Activated naive CD4-positive, alpha-beta T cell treated with anti-CD3 and anti-CD28 coated beads, Interleukin-2, amount 10 ng/mL, durations not matched to agents 7 days and 5 days (primary cell): ENCODE measurements at places on chromosomes 4 and X.

GRCh38 chr4:113181289-113182007 is 132.0 kb downstream of the ANK2 start:
- no peaks in the 10 kb centered on the region for H3K36me3 ChIP-seq
- no peaks in the 10 kb centered on the region for H3K27me3 ChIP-seq
- no peak for DNase-seq
- H3K4me3 ChIP-seq: no peak overlapping the region
- H3K27ac ChIP-seq: no peak overlapping the region

DNA sequence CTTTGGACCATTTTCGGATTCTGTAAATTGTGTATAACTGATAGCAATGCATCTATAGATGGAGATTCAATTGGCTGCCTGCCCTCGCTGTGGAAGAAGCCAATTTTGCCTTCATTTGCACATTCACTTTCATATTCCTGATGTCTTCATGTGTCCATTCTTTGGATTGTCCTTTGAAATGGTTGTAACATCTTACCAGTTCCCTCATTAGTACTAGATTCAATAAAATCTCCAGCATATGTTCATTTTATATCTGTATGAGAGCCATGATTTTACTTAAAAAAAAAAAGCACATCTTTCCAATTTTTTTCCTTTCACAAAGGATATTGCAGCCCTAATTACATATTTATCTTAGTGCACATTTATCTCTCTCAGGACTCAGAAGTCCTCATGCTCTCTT is 61.7 kb downstream of the BEND2 start:
- H3K27me3 ChIP-seq: no peaks in the 10 kb centered on the region
- H3K4me1 ChIP-seq: no peaks in the 10 kb centered on the region
- no peak for DNase-seq

- H3K27me3 ChIP-seq: peaks cover 52% of the 10 kb centered on the region
- no peaks in the 10 kb centered on the region for H3K4me1 ChIP-seq
- no peaks in the 10 kb centered on the region for H3K36me3 ChIP-seq
- H3K27ac ChIP-seq: no peak overlapping the region
- no peak overlapping the region for H3K4me3 ChIP-seq
- no peak for DNase-seq
These were observed 892 bp downstream of the IL1RAPL2 start for GRCh38 chrX:104566681-104567501.

DNA sequence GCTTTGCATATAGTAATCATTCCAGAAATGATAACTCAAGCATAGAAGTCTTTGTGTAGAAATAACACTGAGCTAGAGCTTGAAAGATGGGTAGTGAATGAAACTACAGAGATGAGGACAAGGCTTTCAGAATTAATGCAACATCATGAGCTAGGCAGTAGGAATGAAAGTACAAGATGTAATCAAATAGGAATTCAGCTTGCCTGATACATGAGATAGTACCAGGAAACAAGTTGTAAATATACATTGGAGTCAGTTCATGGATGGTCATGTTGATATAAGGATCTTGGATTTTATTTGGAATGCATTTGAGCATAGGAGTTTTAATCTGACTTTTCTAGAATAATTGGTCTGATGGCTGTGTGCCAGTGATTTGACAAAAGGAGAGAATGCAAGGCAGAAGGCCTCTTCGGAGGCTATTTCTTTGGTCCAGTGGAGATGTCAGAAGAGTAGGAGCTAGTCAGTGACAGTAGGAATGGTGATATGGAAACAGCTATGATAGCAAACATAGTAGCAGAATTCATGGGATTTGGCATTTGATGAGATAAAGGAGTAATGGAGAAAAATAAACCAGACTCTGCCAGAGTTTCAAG is 206.4 kb upstream of the PACRGL start:
- no peak for DNase-seq
- no peak overlapping the region for H3K4me3 ChIP-seq
- no peak overlapping the region for H3K27ac ChIP-seq
- H3K27me3 ChIP-seq: no peaks in the 10 kb centered on the region
- no peaks in the 10 kb centered on the region for H3K4me1 ChIP-seq
- H3K36me3 ChIP-seq: no peaks in the 10 kb centered on the region

DNA sequence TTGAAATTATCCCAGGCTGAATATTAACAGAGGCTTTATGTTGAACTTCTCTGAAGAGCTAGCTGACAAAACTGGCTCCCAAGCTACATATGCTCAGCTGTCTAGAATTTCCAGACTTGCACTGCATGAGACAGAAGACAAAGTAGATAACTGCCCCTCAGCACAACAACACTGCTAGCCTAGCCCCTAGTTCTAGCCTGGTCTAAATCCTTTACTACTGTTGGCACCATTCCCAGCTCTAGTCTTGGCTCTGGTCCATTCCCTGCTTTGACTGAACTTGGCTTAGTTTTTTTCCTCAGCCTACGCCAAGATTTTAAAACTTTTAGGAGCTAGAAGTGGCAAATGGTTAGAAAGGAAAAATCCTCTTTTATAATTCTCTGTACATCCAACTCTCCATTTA is 7.6 kb upstream of the OPHN1 start:
- H3K4me1 ChIP-seq: peaks cover 12% of the 10 kb centered on the region
- H3K36me3 ChIP-seq: no peaks in the 10 kb centered on the region
- no peak overlapping the region for H3K27ac ChIP-seq
- H3K27me3 ChIP-seq: peaks cover 28% of the 10 kb centered on the region
- DNase-seq: no peak
- H3K4me3 ChIP-seq: no peak overlapping the region

DNA sequence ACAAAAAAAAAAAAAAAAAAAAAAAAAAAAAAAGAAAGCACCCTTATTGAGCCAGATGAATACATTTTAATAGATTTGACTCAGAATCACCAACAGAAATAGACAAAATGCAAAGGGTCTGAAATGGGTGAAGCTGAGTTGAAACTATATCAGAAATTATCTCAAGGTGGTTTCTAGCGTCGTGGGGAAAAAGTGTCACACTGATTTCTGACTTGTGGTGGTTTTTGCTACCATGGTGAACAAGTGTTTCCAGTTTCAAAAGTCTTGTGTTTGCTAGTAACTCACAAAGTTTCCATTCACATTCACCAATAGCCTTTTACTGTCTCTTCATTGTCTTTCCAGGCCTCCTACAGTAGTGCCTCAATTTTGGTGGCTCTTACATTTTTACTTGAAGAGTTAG is 135.5 kb downstream of the ARHGAP24 start:
- H3K27ac ChIP-seq: no peak overlapping the region
- DNase-seq: no peak
- H3K36me3 ChIP-seq: no peaks in the 10 kb centered on the region
- H3K4me1 ChIP-seq: no peaks in the 10 kb centered on the region

- H3K27me3 ChIP-seq: peaks cover 57% of the 10 kb centered on the region
- no peak overlapping the region for H3K4me3 ChIP-seq
- no peak overlapping the region for H3K27ac ChIP-seq
- H3K4me1 ChIP-seq: peaks cover 6% of the 10 kb centered on the region
- no peak for DNase-seq
These were observed 732 bp upstream of the ESX1 start for GRCh38 chrX:104255465-104255864.

- no peak overlapping the region for H3K27ac ChIP-seq
- H3K4me1 ChIP-seq: peaks cover 37% of the 10 kb centered on the region
- no peaks in the 10 kb centered on the region for H3K36me3 ChIP-seq
- peak; percentile 30 for DNase-seq
- H3K27me3 ChIP-seq: peaks cover 17% of the 10 kb centered on the region
These were observed 7.8 kb downstream of the RBM47 start for GRCh38 chr4:40621592-40622512.

DNA sequence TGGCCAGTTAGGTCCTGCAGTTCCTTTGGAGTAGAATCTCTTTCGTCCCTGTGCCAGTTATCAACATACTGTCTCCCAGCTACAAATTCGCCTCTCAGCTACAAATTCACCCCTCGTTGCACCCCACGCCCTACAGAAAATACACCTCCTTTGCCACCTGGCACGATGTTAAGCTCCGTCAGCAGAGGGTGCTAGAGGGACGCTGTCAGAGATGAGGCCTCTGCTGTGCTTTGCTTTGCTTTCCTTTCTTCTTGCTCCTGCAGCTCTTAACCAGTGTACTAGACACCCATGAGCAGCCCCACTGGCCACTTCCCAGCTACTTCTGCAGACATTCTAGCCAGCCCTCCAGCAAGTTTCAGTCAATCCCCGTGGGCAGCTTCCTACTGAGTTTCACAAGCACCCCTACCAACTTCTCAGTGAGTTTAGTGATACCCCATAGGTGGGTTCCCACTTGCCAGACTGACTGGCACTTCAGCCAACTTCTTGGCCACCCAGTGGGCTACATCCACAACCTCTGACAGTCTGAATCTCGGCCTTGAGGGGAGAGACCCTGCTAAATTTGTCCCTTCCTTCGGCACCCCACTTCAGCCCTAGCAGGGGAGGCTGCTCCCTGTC is 21.8 kb downstream of the HAUS3 start:
- peak; percentile 90 for DNase-seq
- H3K4me3 ChIP-seq: no peak overlapping the region
- no peak overlapping the region for H3K27ac ChIP-seq
- peaks cover 4% of the 10 kb centered on the region for H3K27me3 ChIP-seq
- H3K4me1 ChIP-seq: peaks cover 3% of the 10 kb centered on the region

- no peaks in the 10 kb centered on the region for H3K27me3 ChIP-seq
- H3K36me3 ChIP-seq: peaks cover 4% of the 10 kb centered on the region
- peaks cover 31% of the 10 kb centered on the region for H3K4me1 ChIP-seq
- DNase-seq: no peak
- peak overlapping the region; percentile 90 for H3K4me3 ChIP-seq
These were observed 646 bp downstream of the ABCB7 start for GRCh38 chrX:75155447-75155826.

- H3K27ac ChIP-seq: no peak overlapping the region
- H3K4me3 ChIP-seq: no peak overlapping the region
- no peaks in the 10 kb centered on the region for H3K27me3 ChIP-seq
- H3K4me1 ChIP-seq: peaks cover 10% of the 10 kb centered on the region
These were observed 2.4 kb upstream of the TLR10 start for GRCh38 chr4:38785041-38785790.

DNA sequence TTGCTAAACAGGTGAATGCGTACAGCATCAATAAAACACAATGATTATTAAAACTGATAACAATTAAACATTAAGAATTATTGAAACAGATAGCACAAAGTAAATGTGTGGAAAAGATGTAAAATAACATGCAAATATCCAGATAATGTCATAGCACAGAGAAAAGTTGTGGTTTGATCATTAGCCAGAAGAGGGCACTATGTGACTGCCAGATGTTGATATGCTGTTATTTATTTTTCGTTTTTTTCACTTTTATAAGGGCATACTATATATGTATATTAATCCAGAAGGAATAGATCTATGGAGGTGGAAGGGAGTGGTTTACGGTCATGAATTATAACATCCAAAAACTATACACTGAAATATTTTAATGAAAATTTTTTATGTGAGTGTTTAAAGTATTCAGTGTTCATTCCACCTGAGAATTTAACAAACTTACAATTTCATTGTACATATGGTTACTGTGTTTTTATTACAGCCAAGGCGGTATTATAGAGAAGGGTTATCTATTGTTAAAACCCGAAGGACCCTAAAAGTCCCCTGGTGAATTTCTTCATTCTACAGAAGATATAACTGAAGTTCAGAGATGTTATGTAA is 211.9 kb upstream of the UGT8 start:
- no peak for DNase-seq
- H3K27me3 ChIP-seq: peaks cover 3% of the 10 kb centered on the region
- H3K4me3 ChIP-seq: no peak overlapping the region
- H3K36me3 ChIP-seq: no peaks in the 10 kb centered on the region
- no peaks in the 10 kb centered on the region for H3K4me1 ChIP-seq

- H3K4me1 ChIP-seq: peaks cover 61% of the 10 kb centered on the region
- no peak overlapping the region for H3K27ac ChIP-seq
- no peak for DNase-seq
- H3K27me3 ChIP-seq: no peaks in the 10 kb centered on the region
These were observed 492 bp downstream of the GALNT7 start for GRCh38 chr4:173169178-173169427.

GRCh38 chr4:180116840-180117239 is 2126.4 kb upstream of the TENM3 start:
- no peak overlapping the region for H3K4me3 ChIP-seq
- no peak overlapping the region for H3K27ac ChIP-seq
- H3K36me3 ChIP-seq: no peaks in the 10 kb centered on the region
- no peaks in the 10 kb centered on the region for H3K27me3 ChIP-seq

GRCh38 chrX:10926891-10927290 is 184.2 kb upstream of the HCCS start:
- no peaks in the 10 kb centered on the region for H3K36me3 ChIP-seq
- no peak overlapping the region for H3K27ac ChIP-seq
- no peaks in the 10 kb centered on the region for H3K4me1 ChIP-seq
- DNase-seq: no peak
- no peak overlapping the region for H3K4me3 ChIP-seq
- H3K27me3 ChIP-seq: no peaks in the 10 kb centered on the region

DNA sequence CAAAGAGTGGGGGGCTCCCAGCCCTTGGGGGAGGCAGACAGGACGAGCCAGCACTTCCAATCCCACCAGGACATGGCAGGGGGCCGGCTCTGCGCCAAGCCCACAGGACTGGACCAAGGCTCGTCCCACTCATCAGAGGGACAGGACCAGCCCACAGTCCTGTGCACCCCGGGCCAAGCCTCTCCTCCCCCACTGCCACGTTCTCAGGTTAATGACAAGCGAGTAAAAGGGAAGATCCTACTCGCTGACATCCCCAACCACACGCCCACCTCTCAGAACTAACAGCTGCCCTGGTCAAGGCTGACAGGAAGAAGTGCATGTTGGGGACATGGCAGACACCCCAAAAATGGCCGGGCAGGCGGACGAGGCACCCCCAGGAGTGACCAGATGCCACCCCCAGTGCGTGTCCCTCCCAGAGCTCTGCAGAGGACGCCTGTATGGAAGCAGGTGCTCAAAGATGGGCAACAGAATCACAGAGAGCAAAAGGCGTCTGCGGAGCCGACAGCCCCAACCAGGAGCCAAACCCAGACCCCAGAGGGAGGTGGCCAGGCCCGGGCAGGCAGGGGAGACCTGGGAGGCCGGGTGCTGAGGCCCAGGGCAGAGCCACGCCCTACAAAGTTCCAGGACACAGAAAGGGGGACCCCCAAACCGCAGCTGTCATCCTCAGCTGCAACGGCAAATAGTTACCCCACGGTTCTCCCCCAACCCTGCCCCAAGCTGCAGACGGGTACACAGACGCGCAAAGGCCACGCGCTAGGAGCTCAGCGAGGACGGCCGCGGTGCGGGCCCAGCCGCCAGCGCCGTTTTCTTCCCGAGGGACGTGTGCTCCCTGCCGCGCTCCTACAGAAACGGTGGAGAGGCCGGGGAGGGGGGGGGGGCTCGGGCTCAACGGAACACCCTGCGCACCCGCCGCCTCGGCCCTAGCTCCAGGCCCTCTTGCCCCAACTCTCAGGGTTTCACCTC is 1.7 kb downstream of the CTBP1 start:
- H3K36me3 ChIP-seq: peaks cover 30% of the 10 kb centered on the region
- peaks cover 59% of the 10 kb centered on the region for H3K4me1 ChIP-seq
- H3K27ac ChIP-seq: peak overlapping the region; percentile 96
- DNase-seq: peak; percentile 44
- peak overlapping the region; percentile 89 for H3K4me3 ChIP-seq
